GM13977 (cell line): ENCODE measurements at places on chromosomes 4 and X.
A peak's percentile ranks its signal among the peaks of the same experiment; 100 is the strongest.

DNA sequence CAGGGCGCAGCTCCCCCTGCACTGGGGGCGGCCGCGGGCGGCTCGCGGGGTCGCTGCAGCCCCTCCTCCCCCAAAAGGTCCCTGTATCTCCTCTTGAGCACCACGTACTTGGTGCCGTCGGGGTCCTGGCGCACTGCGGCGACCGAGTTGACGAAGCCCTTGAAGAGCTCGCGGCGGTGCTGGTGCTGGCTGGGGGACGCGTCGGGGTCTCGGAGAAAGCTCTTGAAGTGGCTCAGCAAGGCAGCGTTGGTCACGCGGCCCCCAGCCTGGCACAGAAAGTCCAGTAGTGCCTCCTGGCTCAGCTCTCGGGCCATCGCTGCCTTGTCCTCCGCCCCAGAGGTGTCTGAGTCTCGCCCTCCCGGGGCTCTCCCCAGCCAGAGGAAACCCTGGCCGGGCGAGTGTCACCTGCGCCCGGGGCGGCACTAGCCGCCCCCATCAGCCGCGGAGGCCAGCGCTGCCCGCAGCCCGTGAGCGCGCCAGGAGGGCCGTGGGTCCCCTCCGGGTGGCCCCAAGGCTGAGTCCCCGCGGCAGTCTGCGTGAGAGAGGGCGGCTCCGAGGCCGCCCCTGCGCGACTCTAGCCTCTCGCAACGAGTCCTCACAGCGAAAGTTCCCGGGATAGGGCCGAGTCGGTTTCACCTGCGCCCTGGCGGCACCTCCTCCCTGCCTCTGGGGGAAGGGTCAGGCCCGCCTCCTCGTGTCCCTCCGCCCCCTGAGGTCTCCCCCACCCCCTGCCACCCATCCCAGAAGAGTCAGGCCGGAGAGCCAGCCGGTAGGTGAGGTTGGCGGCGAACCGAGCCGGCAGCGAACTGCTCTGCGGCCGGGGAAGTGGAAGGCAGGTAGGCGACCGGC is at the start of gene SOWAHB:
TSS of gene SOWAHB (minus strand) at position 609 of the 849 bp plus-strand sequence. CDS start at position 314, 295 bp downstream.
- peak; percentile 66 for DNase-seq

GRCh38 chrX:9943420-9943819 is 23.7 kb upstream of the CLDN34 start:
- no peak for DNase-seq

DNA sequence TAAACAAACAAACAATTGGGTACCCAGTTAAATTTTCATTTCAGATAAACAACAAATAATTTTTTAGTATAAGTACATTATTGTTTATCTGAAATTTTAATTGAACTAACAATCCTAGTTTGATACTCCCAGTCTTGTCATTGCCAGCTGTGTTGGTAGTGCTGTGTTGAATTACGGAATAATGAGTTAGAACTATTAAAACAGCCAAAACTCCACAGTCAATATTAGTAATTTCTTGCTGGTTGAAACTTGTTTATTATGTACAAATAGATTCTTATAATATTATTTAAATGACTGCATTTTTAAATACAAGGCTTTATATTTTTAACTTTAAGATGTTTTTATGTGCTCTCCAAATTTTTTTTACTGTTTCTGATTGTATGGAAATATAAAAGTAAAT is 2.9 kb downstream of the CXCL8 start:
- no peak for DNase-seq

DNA sequence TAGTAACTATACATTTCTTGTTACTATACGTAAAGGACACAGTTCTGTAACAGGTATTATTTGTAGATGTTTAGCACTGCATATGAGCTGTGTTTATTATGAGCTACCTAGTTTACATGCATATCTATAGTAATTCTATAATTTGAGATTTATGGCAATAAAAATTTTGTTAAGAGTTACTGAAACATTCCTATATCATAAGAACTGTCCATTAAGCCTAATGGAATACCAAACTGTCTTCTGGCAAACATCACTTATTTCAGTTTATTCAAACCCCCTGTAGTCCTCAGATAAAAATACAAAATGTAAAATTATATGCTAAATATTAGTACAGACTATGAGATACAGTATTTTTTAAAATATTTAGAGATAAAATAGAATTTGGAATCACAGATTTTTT is 205.2 kb downstream of the ADGRL3 start:
- DNase-seq, result no peak

GRCh38 chr4:95798003-95798402 is 41.9 kb upstream of the PDHA2 start:
- DNase-seq, result no peak

DNA sequence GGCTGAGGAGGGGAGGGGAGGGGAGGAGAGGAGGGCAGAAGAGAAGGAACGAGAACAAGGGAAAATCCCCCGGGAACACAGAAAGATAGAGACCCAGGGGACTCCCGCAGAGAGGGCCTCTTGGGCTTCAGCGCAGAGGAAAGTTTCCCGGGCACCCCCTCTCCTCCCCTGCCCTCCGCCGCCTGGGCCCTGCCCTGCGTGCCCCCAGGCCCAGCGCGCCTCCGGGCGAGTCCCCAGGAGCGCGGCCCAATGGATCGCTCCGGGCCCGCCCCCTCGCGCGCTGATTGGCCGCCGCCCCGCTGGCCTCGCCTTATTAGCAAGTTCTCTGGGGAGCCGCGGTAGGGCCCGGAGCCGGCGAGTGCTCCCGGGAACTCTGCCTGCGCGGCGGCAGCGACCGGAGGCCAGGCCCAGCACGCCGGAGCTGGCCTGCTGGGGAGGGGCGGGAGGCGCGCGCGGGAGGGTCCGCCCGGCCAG is at the start of gene MSX1:
TSS of gene MSX1 (plus strand) at position 341 of the 474 bp plus-strand sequence. CDS start 235 bp downstream, outside the sequence.
- peak; percentile 94 for DNase-seq

DNA sequence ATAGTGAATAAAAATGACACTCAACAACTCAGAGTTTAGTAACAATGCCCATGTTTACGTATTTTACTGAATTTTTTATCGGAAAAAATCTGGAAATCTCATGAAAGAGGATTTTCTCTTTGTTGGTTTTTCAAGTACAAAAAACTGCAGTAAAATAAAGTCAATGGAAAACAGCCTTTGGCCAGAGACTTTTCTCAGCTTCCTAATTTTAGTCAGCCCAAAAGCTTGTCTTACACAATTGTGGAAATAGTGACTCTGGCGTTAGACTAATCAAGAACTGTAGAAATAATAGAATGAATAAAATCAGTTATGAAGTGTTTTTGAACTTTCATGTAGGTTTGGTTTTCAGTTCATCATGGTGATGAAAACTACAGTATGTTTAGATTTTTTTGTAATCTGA is 234.7 kb downstream of the DKK2 start:
- DNase-seq, result no peak

- no peak for DNase-seq
Observed at GRCh38 chrX:111041018-111041462, 55.0 kb upstream of the PAK3 start.

DNA sequence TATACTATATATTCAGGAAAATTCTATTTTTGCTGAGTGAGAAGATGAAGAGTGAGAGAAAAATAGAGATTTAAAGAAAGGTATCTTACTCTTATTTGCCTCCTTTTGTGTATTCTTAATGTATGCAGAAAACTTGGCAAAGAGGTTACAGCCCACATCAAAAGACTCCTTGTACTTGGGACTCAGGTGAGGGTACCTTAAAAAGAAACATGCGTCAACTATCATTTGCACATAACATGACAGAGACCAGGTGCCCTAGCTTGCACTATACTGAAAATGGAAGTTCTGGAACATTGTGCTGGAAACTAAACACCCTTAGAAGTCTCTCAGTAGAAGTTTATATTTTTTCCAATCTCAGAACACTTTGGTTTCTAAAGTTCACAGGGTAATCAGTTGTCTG is 15.6 kb upstream of the RAB39B start:
- DNase-seq, result no peak

- no peak for DNase-seq
Observed at GRCh38 chrX:122464341-122464740, 719.7 kb upstream of the GRIA3 start.

DNA sequence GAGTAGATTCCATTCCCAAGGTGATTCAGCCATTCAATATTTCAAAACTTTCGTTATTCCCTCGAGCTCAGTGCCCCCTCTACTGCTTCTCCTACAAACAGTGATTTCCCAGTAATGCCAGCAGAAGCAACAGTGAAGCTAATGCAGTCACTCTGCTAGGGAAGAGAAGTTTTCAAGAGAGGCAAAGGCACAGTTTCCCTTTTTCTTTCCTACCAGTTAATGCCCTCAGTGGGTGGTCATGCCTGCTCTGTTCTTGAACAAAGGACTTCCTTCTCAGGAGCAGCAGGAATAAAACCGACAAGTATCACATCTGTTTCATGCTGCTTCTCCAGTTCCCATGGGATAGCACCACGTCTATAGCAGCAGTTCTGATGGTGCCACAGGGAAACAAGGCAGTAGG is 317.2 kb downstream of the TENM3 start:
- no peak for DNase-seq

DNA sequence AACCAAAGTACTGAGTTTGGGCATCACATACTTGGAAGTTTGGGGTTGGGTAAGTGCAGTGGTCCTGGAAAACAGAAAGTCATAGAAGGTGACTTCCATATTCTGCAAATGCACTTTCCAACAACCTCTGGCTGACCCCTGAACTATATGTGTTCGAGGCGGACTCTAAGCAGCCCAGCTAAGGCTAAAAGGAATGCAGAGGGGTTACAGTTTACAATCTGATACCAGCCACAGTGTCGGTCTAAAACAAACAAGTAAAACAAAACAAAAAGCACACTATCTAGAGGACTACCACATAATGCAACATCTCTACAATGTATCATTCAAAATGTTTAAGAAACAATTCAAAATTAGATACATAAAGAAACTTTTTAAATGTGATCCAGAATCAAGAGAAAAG is 185.6 kb downstream of the ADAMTS3 start:
- DNase-seq, result no peak

- DNase-seq, result no peak
Observed at GRCh38 chrX:150365990-150366911, 3.1 kb downstream of the MAMLD1 start.

GRCh38 chr4:24850674-24851073 is 55.3 kb downstream of the SOD3 start:
- DNase-seq, result no peak

GRCh38 chr4:79652232-79652631 is 244.2 kb upstream of the GK2 start:
- no peak for DNase-seq

DNA sequence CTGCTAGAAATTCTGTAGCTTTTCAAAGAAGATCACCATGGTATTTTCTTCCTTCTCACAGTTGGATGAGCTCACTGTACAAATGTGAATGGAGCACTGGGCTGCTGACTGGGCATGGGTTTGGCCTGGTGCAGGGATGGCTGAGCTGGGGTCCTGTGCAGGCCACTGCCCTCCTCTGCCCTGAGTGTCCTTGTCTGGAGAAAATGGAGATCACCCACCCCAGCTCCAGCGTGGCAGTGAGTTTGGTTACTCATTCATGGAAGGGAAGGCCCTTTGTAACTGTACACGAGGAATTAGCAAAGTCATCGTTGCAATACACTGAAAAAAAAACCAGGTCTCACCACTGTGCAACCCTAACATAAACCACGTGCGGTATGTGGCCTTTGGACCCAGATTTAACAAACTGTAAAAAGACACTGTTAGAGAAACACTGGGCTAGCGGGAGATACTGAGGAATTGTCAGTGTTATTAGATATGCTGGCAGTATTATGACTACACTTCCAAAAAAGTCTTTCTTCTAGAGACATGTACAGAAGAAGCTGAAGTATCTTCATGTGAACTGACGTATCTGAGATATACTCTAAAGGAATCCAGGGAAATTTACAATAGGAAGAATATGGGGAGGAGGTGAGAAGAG is 16.1 kb upstream of the TBC1D14 start:
- DNase-seq, result no peak

DNA sequence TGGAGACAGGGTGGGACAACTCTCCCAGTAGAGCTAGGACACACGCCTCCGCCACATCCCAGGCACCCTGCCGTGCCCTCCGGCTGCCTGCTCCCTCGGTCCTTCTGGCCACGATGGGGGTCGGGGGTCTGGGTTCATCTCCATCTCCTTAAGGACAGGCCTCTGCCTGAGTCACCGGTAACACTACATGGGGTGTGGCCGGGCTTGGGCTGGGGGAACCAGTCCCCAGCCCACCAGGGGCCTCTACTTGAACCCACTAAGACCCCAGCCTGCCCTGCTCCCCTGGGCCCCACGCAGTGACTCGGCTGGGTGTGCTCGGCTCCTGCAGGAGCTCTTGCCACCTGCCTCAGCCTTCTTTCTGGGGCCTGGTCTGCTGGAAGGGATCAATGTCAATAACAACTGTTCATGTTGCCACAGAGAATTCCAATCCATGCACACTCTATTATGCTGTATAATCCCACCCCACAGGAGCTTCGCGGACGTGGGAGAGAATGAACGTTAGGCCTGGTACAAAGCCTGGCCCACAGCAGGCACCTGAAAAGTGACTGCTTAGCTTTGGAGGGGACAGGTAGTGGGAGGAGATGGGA is 177.7 kb upstream of the PSAPL1 start:
- no peak for DNase-seq

GRCh38 chrX:118392716-118393115 is 46.8 kb downstream of the WDR44 start:
- DNase-seq, result no peak

- no peak for DNase-seq
Observed at GRCh38 chrX:149837639-149838038, 43.3 kb upstream of the MAGEA8 start.

- DNase-seq, result no peak
Observed at GRCh38 chrX:123308658-123309057, 124.6 kb downstream of the GRIA3 start.

DNA sequence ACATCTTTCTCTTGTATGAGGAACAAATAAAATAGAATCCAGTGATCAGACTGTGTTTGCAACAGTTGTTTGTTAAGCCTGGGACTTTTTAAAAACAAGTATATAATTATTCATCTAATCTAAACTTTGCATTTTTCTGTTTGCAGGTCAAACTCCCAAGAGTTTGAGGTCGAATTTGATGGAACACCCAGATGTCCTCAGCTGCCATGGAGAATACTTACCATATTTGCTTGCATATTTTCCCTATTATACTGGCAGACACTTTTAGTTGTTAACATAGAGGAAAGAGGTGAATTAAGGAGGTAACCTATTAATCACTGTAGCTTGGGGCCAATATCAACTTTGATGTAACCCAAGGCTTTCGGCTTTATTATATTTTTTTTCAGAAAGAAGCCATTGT is 401.5 kb upstream of the DIPK2B start:
- no peak for DNase-seq

DNA sequence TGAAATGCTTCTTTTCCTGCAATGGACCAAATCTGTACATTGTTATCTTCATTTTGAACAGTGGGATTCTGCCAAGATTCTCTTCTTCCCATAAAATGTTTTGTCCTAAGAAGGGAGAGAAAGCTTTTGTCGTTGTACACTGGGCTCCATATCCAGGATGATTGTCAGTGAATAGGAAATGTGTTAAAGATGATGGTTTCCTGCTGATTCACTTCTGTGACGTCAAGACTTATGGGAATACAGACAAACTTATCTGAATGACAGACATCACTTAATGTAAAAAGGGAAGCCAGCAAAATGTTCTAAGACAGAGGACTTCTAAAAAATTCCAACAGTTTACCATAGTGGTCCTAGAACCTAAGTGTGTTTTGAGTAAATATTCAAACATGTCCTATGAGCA is 53.7 kb upstream of the HPF1 start:
- DNase-seq, result no peak

GRCh38 chrX:6021316-6022091 is 207.2 kb downstream of the NLGN4X start:
- peak; percentile 39 for DNase-seq
